ENCODE measurements at places on chromosomes 6 and 20.

- no peak for DNase-seq
These were observed 19.0 kb upstream of the ASIP start for GRCh38 chr20:34222208-34222607.

GRCh38 chr20:41366546-41367392 lies at the start of gene EMILIN3:
EMILIN3 (minus strand) TSS chr20:41366818; CDS start chr20:41366634, 184 bp downstream.
- DNase-seq = no peak

GRCh38 chr20:39853636-39854035 lies 835.4 kb downstream of the MAFB start:
- DNase-seq = no peak

- DNase-seq = peak; percentile 41
These were observed 14.4 kb upstream of the SLC17A2 start for GRCh38 chr6:25944688-25945574.

DNA sequence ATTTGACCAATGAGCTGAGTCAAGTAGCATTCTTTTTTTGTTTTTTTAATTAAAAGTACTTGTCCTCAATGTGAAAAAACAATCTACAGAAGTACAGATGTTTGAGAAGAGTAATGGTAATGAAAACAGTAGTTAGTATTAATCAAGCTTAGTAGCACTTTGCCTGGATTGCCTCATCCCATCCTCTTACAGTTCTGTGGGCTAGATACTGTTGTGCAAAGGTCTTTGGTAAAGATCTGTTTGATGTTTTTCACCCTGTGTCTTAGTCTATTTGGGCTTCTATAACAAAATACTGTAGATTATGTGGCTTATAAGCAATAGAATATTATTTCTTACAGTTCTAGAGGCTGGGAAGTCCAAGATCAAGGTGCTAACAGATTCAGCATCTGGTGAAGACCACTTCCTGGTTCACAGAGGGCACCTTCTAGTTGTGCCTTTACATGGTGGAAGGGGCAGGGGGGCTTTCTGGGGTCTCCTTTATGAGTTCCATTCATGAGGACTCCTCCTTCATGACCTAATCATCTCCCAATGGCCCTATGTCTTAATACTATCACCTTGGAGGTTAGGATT lies 84.3 kb downstream of the SHLD1 start:
- no peak for DNase-seq

GRCh38 chr6:135577059-135577538 lies 79.6 kb upstream of the AHI1 start:
- DNase-seq = peak; percentile 54

- DNase-seq = no peak
These were observed 6.7 kb upstream of the SYNJ2 start for GRCh38 chr6:157974967-157975366.

DNA sequence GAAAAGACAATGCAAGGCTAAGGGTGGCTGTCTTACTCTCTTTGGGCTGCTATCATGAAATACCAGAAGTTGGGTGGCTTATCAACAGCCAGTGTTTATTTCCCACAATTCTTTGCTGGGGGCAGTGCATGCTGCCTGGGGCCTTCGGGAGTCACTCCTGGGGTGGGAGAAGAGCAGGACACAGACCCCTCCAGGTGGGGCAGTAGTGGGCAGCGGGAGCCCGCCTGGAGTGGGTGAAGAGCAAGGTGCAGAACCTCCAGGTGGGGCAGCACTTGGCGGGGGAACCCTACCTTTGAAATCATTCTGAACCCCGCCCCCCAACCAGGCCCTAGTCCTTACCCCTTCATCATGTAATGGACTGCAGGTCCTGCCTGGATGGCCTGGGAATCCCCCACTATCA lies 69.6 kb upstream of the THBS2 start:
- DNase-seq = no peak

GRCh38 chr6:52503851-52504781 lies 72.7 kb downstream of the TRAM2 start:
- no peak for DNase-seq

DNA sequence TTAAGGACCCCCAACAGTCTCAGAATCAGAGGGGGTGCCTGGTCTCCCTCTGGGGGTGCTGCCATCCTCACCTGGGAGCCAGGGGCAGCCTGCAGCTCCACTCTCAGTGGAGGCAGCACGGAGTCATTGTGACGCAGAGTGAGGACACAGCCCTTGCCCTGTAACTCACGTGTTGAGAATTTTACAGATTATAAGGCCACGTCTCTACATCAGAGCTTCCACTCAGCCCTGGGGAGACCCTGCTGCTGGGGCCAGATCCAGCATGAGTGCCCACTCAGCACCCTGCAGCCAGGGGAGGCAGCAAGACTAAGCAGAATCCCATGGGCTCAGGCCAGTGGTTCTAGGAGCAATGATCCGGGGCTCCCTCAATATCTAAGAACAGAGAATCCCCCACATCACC lies 137.4 kb upstream of the AFDN start:
- no peak for DNase-seq

DNA sequence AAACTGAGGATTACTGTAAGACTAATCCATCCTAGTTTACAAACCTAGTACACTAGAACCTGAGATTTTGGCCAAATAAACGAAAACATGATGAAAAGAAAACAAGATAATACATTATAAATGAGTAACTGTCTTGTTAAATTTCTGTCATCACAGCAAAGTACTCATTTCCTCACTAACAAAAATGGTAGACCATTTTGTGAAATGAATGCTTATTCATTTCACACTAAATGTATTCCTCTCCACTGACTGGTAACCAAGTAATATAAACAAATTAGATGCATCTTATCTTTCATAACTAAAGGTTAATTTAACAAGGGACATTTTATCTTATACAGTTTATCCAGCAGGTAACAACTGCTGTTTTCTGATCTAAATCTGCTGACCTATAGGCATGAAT lies 143.7 kb downstream of the REV3L start:
- DNase-seq = no peak

- no peak for DNase-seq
These were observed 15.4 kb downstream of the TMEM14B start for GRCh38 chr6:10763006-10763405.

- DNase-seq = no peak
These were observed 83.9 kb upstream of the SIRPG start for GRCh38 chr20:1741309-1742048.

DNA sequence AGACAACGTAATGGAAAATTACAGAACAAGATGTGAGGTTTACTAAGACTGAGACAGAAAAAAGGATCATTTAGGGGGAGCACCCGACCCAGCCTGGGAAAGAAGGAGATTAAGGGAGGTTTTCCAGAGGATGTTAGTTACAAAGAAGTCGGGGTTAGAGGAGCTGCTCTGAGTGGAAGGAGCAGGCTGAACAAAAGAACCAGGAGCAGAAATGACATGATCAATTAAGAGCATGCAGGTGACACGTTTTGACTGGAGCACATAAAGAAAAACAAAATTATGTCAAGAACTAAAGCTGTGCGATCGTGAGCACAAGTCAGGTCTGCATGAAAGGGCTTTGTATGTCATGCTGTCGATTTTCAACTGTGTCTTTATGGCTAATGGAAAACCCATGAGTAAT lies 417.3 kb upstream of the MARCKS start:
- DNase-seq = no peak

DNA sequence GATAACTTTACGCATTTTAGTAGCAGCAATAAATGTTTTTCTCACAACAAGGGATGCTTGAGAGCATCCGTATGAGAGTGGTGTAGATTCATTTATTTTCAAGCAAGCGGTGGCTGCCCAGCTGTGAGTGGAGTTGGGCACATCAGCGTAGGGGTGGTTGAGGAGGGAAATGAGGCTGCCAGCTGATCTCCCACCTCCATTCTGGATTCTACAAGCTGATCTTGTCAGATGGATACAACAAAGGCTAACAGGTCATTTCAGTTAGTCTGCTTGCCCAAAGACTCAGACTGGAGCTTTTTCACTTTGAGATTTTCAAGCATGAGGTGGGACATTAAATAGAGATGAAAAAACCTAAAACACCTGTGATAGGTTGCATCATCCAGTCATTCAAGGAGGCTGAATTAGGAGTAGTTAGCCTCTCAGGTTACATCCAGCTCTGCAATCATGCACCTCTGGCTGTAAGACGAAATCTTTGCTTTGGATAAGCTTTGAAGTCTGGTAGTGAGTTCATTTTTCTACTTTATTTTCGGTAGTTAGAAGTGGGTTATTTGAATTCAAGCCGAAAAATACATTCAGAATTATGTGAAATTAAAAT lies 1.9 kb upstream of the BACH2 start:
- no peak for DNase-seq

GRCh38 chr6:39388606-39389483 lies 66.3 kb upstream of the KCNK16 start:
- no peak for DNase-seq

GRCh38 chr20:36439731-36440072 lies 101.6 kb upstream of the MYL9 start:
- DNase-seq = no peak

- no peak for DNase-seq
These were observed 92.1 kb downstream of the FOXC1 start for GRCh38 chr6:1701668-1702353.

DNA sequence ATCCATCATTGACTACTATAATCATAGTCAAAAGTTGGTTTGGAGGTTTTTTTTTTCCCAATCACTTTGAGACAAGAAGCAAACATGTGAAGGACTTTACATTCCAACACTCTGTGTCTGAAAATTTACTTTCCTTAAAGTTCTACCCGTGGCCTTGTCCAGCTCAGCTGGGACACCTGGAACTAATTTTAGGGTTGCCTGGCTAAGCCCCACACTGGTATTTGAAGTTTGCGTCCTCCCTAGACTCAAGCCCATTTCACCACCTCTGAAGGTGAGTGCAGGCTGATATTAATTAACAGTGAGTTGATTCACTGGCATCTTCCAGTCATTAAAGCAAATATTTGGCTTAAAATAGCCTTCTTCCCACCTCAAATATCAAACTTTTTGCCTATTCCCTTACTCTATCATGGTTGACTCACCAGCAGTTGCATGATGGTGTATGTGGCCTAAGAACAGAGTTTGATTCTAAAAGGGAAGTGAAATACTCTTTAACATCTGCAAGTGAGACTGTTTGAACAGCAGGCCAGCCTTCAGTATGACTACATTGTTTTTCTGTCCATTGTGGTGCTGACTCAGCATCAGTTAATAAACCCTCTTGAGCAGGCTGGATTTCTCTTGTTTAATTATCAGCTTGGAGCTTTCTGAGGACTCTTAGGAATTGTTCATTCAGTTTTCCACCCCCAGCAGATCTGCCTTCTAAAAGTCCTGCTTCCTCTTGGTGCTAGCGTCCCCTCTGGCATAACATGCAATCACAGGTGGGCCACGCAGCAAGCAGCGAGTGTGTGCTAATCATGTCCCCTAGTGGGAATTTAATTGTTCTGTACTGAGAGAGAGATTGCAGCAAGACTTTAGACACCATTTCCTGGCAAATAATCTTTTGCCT lies 1.8 kb upstream of the PRDM1 start:
- peak; percentile 82 for DNase-seq

DNA sequence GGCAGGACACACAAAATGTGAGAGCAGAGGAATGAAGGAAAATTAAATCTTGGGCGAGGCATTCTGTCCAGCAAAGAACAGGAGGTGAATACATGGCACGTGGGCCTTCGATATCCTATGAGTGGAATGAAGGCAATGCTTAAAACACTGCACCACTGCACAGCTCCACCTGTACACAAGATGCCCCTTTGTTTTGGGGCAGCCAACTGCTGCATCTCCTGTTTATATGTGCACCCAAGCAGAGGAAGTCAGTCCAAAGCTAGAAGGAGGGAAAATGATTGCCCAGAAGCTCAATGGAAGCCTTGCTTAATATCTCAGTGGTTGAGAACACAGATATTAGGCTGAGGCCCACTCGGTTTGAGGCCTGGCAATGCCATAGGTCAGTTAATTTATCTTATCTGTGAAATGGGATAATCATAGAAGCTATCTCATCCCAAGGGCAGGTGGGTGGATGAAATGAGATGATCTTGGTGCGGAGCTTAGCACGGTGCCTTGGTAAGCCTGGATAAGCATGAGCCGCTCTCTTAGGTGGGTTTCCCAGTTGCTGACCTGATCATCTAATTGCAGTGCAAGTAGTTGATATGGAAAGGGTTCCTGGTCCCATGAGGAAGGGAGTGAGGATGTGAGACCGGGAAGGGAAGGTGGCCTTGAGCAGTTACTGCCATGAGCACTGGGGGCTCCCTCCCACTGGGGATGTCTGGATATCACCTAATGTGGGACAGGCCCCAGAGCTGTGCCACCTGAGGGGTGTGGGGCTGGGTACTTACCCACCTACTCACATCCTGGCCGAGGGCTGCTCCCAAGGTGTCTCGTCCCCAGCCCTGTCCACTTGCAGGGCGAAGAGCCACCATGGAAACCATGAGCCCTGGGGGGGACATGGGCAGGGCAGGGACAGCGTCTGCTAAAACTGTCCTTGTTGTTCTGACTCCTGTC lies 9.9 kb downstream of the BANF2 start:
- DNase-seq = no peak

GRCh38 chr6:151993364-151993763 lies 185.9 kb downstream of the ESR1 start:
- DNase-seq = no peak

- no peak for DNase-seq
These were observed 3.3 kb upstream of the STMND1 start for GRCh38 chr6:17098538-17098937.

All from GM12864 (cell line).